ENCODE measurements at places on chromosomes 6 and 20. TPM values are rescaled to one million over a fixed set of nuclear protein-coding genes. Genes with fewer than 3 reads are reported as not detected.

DNA sequence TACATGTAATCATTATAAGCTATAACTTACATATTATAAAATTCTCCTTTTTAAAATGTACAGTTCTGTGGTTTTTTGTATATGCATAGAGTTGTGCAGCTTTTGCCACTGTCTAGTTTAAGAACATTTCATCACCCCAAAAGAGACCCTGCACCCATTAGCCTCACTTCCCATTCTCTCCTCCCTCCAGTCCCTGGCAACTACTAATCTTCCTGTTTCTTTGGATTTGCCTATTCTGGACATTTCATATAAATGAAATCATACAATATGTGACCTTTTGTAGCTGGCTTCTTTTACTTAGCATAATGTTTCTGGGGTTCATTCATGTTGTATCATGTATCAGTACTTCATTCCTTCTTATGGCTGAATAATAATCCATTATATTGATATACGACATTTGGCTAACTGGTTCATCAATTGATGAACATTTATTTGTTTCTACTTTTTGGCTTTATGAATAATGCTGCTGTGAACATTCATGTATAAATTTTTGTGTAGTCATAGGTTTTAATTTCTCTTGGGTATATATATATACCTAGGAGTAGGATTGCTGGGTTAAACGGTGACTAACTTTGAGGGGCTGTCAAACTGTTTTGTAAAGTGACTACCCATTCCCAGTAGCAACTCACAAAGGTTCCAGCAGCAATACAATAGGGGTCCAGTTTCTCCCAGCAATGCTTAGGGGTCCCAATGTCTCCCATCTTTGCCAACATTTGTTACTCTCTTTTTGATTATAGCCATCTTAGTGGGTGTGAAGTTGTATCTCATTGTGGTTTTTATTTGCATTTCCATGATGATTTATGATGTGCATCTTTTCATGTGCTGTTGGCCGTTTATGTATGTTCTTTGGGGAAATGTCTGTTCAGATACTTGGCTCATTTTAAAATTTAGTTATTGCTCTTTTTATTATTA is 10.7 kb downstream of the PTPRA start:
- DNase-seq, result no peak

DNA sequence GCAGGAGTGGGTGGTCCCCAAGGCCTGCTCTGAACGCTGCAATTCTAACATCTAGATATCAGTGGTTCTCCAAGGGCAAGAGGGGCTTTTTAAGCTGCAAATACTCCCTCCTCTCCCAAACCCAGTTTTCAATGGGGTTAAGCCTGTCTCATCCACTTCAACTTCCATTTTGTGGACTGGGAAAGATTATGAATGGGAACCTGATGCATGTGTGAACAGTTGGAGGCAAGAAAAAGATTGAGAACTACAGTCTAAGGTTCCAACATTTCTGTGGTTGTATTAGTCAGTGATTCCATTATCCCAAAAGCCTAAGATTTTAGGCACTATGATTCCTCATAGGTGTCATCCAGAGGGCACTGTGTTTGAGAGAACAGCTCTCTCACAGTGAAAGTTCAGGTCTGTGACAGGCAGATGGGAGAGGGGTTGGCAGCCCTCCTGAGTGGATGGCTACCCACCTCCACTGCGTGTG is 53.7 kb downstream of the HNF4A start:
- DNase-seq, result no peak

DNA sequence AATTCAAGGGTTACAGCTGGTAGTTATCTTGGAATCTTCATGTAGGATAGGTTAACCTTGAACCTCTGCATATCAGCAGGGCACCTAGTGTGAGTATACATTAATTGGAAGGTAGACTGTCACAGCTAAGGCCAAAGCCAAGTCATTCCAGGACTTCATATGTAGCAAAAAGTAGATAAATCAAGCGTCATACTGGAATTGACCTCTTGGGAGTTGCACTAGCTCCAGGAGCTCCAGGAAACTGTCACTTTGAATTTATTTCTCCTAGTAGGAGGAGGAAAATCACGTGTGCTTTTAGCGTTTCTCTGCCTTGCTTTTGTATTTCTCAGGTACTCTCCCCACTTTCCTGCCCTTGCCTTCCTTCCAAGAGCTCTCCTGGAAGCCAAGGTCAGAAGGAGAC is 30.3 kb downstream of the RIPOR2 start:
- no peak for DNase-seq

CHD6 gene
- total RNA-seq, result 96.4 TPM

GRCh38 chr6:74167511-74167910 is 471.5 kb downstream of the CD109 start:
- no peak for DNase-seq

GRCh38 chr6:51616243-51616642 is 471.2 kb downstream of the PKHD1 start:
- no peak for DNase-seq

- peak; percentile 12 for DNase-seq
Observed at GRCh38 chr6:129671442-129672340, 38.3 kb downstream of the ARHGAP18 start.

MTO1 gene
- total RNA-seq, result 80.4 TPM

GRCh38 chr20:34875642-34876405 is 588 bp upstream of the ACSS2 start:
- DNase-seq, result no peak

DEFB114 gene
- not detected for total RNA-seq

- peak; percentile 63 for DNase-seq
Observed at GRCh38 chr6:110875548-110876169, 1.1 kb downstream of the AMD1 start.

GRCh38 chr20:64068386-64069208 is 5.6 kb downstream of the TCEA2 start:
- DNase-seq, result no peak

DNA sequence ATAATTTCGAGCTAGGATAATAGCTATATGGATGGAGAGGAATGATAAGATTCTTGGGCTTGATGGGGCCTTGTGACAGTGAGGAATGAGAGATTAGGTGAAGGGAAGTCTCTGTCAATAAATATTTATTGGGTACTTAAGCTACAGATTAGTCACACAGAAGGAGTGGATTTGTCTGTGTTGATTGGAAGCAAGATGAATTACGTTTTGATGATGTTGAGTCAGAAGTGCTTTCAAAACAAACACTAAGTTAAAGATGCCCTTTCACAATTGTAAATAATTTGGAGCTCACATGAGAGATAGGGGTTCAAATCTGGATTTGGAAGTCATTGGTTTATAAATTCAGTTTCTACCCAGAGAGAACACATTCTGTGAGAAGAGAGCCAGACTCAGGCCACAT is 834.2 kb downstream of the KIF16B start:
- no peak for DNase-seq

HLA-G gene
- 3.5 TPM for total RNA-seq
